HCEC 1CT (cell line): ENCODE measurements at places on chromosomes 5 and 9.

- no peak for DNase-seq
Measured at GRCh38 chr5:63812693-63813092, 149.6 kb downstream of the HTR1A start.

- DNase-seq, result no peak
Measured at GRCh38 chr5:133327946-133328401, 276.2 kb downstream of the HSPA4 start.

DNA sequence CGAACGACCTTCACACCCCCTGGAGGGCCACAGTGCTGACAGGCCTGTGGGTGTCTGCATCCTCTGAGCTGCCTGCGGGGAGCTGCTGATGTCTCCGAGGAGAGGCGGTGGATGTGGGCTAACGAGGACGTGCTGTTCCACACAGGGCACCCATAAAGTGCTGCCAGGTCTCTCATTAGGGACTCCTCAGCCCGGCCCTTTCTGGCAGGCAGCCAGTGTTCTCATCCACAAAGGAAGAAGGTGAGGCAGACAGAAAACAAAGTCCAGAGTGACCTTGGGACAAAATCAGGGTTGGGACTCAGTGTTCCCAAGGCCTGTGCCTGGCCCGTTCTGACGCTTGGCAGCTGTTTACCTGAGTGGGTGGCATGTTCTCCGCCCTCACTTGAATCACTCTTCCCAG is 29.3 kb downstream of the CARTPT start:
- DNase-seq, result no peak

DNA sequence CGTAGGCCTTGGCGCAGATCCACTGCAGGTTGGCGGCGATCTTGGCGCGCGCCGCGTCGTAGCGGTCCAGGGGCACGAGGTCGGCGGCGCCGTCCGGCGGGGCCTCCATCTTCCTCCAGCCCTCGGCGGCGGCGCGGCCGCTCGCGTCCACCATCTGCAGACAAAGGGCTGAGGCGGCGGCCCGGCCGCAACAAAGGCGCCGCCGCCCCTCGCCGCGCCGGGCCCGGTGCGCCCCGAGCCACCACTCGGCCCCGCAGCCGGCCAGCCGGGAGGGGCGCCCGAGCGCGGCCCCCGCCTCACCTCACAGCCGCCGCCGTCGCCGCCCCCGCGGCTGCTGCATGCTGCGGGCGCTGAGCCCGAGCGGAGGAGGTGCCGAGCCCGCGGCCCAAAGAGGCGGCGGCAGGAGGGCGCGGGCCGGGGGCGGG is 328 bp downstream of the CAMSAP1 start:
- DNase-seq, result peak; percentile 30

DNA sequence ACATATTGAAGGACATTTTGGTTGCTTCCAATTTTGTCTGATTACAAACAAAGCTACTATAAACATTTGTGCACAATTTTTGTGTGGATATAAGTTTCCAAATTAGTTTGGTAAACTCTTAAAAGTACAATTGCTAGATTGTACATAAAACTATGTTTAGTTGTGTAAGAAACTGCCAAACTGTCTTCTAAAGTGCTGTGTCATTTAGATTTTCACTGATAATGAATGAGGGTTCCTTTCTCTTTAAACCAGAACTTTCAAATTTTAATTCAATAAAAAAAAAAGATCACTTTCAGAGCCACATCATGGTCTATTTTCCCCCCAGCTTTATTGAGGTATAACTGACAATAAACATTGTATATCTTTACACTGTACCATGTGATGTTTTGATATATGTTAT is 74.0 kb upstream of the TRPC7 start:
- DNase-seq, result no peak

DNA sequence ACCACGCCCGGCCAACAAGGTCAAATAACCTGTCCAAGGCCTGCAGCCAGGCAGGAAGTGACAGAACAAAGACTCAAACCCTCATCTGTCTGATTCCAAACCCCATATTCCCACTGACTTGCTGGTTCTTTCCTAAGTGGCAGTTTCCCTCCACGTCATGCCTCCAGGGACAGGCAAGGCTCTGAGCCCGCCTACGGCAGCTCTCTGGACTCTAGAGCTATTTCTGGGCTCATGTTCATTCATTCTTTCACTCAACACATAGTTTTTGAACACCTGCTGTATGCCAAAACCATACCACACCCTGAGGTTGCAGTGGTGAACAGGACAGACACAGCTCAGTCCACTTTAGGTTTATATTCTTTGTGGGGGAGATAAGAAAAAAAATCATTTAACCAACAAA is 5.2 kb upstream of the FBP1 start:
- DNase-seq, result no peak

DNA sequence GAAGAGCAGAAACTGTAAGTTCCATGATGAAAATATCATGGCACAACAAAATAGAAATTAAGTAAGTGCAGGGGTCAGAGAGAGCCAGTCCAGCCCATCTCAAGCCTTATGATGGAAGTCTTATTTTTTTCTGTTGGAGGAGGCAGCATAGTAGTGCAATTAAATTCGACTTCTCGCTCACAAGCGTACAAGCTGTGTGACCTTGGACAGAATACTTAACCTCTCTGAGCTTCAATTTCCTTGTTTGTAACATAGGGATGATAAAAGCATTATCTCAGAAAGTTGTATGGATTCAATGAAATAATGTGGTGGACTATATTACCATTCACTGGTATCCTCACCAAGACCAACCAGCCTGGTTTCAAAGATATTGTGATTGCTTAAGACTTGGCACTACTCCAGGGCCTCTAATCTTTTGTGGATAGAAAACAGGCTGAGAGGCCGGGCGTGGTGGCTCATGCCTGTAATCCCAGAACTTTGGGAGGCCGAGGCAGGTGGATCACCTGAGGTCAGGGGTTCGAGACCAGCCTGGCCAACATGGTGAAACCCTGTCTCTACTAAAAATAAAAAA is 26.8 kb upstream of the MVB12B start:
- no peak for DNase-seq

GRCh38 chr5:32458880-32459495 is 14.4 kb upstream of the ZFR start:
- no peak for DNase-seq

DNA sequence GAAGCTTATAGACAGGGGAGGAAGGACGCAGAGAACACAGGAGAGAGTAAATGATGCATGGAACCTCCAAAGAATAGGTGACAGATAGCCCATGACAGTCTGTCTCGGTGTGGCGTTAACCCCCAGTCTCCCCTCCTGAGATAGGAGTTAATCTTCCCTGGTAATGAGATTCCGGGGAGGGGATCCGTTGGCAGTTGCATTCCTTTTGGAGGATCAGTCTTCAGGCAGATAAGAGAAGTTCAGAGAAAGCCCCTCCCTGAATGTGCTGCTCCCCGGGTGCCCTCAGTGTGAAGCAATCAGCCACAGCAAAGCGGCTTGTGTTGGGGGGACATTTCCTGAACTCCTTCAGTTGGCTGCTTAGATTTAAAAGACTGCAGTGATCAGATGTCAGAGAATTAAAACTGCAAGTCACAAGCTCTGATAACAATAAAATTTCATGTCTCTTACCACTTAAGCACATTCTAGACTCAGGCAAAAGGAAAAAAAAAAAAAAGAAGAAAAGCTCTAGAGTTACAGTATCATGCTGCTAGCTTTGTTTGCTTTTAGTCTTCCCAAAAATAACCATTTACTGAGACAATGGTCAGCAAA is 121.1 kb downstream of the EGFLAM start:
- no peak for DNase-seq

- DNase-seq, result no peak
Measured at GRCh38 chr9:2311920-2312319, 296.8 kb downstream of the SMARCA2 start.

- no peak for DNase-seq
Measured at GRCh38 chr9:108863891-108864290, 1.8 kb downstream of the ACTL7A start.

DNA sequence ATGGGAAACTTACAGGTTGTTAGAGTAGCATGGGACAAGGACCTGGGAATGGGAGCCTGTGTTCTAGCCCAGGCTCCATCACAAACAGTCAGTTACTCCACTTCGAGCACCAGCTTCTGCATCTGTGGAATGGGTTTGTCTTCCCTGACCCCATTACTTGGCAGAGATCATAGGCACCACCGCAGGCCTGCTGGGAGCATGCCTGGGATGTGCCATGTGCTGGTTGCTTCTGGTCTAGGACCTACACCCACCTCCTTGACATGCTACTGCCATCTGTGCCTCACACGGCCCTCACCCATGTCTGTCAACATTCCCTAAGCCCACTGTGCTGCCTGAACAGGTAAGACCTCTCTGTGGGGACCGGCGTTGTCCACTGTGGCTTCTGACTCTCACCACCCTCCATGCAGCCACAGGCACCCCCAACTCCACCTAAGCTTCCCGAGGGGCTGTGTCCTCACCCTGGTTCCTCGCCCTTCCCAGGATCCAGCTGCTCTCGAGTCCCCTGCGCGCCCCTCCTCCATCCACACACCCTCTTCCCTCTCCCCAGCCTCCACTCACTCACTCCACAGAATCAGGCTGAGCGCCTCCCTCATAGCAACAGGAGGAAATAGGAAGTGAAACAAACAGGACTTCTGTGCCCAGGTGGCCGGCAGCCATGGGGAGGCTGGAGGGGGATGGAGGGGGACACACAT is 85.9 kb upstream of the FAM120A start:
- no peak for DNase-seq

- DNase-seq, result peak; percentile 48
Measured at GRCh38 chr9:124834591-124834990, 18.7 kb upstream of the WDR38 start.

GRCh38 chr5:18051953-18052352 is 417.7 kb downstream of the TAF11L14 start:
- DNase-seq, result no peak

- no peak for DNase-seq
Measured at GRCh38 chr9:115207003-115207836, 89.3 kb upstream of the TNC start.

- no peak for DNase-seq
Measured at GRCh38 chr5:38029397-38030065, 189.7 kb upstream of the GDNF start.

GRCh38 chr5:117249086-117249815 is 674.6 kb upstream of the SEMA6A start:
- DNase-seq, result no peak

DNA sequence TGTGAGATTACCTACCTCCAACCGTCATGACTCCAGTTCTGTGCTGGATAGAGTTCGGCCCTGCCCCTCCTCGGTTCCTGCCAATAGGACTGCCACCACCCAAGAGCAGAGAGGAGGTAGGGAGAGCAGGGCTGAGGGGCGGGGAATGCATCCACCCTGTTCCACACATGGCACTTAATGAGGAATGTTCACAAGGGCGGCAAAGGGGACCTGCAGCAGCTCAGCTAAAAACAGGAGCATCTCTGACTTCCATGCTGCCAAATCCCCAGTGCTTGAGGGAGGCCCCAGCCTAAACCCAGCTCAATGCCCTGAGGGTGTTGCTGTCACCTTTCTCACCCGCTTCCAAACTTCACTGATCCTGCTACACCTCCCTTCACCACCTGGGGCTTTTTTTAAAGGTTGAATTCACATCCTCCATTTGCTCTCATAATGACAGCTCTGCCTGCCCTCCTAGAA is 7.8 kb upstream of the DELE1 start:
- no peak for DNase-seq

DNA sequence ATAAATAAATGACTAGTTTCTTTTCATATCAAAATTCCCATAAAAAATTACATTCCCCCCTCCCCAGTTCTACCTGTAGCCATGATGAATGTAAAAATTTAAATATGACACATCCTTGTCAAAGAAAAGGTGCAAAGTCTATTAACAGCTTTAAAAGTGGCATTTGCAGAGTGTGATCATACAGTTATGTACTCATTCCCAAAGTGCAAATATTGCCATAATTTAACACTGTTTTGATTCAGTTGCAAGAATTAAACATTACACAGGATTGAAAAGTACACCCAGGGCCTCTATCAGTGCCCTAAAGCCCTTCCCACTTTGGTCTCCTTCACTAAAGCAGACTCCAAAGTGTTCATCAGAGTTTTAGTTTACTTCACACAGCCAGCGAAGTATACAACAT is 51.8 kb downstream of the RNF145 start:
- DNase-seq, result no peak
